Left lobe of liver (tissue), 2 donors: ENCODE measurements at places on chromosomes 1 and 21. TPM values are rescaled to one million over a fixed set of nuclear protein-coding genes. Genes with fewer than 3 reads are reported as not detected.

AIRE gene
- total RNA-seq, result not detected

SH3BGR gene
- 5.8 TPM for total RNA-seq

DNA sequence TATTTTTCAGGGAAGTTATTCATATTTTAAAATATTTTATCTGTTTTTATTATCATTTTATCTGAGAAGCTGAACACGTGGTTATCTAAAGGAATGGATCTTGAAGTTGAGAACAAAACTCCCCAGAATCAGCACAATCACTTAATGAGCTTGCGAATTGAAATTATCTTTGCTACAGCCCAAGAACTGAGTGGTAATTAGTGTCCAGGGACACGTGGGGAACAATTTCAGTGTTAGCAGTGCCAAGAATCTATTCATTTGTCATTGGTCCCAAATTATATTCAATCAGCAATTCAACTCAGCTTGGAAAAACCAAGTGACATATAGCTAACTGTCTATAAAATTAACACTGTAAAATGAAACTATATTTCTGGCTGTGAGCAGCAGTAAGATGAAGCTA is 197.6 kb upstream of the UBE2U start:
- DNase-seq, result no peak

DNA sequence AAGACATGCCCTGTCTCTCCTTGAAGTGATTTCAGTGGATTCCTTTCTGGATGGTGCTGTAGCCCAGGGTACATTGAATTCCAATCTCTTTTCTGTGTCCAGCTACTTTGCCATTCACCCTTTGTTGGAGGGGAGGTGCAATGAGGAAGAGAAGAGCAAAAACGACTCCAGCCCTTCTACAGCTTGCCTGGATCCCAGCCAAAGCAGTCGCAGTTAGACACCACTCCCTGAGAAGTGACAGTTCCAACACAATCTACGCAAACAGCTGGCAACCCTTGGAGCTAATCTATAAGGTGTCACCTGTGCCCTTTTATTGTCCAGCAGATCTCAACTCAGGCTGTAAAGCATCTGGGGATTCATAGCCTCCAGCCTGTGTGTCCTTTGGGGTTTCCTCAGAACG is 4.6 kb downstream of the CD244 start:
- DNase-seq, result peak; percentile 35

MACO1 gene
- total RNA-seq, result 34.0 TPM

DNA sequence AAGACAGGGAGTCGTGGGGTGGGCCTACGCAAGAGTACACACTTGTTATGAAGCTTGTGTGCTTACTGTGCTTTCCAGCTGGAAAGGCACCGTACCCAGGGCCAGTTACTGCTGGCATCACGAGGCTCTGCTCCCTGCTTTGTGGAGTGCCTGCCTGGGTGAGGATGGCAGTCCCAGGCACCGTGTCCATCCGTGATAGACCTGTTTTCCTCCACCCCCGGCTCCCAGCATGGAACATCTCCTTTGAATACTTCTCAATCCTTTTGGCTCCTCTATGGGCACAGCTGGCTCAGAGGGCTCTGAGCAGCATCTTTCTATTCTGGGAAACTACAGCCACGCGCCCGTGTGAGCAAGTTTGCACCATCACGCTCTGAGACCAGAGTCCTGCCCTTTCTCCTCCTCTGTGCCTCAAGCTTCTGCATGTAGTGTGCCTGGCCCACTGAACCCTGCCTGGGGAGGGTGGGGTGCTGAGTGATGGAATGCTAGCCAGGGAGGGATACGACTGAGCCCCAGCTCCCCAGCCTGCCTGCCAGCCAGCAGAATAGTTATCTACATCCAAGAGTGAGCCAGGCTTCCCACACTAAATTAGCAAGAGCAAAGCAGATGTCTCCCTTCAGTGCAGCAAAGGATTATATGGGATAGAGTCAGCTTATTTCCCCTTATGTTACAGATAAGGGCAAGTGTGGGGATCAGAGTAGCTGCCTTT is 7.1 kb upstream of the TNR start:
- DNase-seq, result no peak
